Effector CD4-positive, alpha-beta T cell (primary cell): ENCODE measurements at places on chromosomes 12 and 14.

DNA sequence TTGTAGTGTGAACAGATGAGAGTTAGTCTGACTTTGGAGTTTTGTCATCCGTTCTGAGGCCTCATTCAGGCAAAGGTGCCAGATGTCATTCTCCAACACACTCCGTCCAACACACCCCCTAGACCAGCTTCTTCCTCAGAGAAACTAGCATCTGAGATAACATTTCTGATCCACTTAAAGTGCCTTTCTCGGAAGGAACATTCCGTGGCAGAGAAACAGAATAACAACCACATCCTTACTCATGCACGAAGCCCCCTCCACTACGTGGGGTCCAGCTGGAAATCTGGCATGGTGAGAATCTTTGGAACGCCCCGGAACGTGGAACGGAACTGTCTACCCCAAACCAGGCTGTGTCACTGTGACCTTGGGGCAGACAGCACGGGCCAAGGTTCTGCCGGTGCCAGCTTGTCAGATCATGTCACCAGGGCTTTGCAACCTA, 17.0 kb upstream of the BCL7A start:
- DNase-seq: no peak

GRCh38 chr12:53232646-53233461, 845 bp upstream of the RARG start:
- peak; percentile 30 for DNase-seq

GRCh38 chr12:9895215-9895971, 14.1 kb downstream of the KLRF2 start:
- DNase-seq: no peak

GRCh38 chr12:42180990-42181596, 36.4 kb upstream of the GXYLT1 start:
- DNase-seq: no peak

DNA sequence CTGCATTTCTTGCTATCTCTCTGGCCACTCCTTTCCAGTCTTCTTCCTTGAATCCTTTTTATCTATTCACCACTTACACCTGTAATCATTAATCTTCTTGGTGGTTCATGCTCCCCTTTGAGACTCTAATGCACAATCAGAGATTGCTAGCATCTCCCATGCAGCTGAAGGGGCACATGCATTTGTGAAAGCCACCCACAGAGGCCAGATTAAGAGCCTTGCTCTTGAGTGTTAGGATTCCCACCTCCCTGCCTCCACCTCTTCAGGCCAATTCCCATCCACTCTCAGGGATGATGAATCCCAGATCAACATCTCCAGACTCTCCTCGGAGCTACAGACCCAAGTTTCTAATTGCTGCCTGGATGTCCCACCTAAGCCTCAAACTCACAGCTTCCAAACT, 19.4 kb upstream of the KRT18 start:
- DNase-seq: no peak

DNA sequence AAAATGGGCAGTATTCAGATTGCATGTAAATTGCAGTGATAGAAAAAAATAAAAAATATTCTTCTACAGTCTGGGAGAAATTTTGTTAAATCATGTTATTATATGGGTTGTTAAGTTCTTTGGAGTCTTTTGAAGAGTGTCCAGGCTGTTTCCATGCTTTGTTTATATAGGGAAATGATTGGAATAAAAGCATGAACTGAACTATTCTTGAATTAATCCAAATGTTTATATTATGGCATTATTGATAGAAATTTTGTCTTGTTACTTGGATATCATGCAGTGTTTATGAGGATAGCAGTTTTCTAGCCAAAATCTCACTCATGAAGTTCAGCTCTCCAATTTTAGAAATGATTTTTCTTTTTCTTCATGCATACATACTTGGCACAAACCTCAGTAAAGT, 108.2 kb upstream of the NAV3 start:
- DNase-seq: no peak

DNA sequence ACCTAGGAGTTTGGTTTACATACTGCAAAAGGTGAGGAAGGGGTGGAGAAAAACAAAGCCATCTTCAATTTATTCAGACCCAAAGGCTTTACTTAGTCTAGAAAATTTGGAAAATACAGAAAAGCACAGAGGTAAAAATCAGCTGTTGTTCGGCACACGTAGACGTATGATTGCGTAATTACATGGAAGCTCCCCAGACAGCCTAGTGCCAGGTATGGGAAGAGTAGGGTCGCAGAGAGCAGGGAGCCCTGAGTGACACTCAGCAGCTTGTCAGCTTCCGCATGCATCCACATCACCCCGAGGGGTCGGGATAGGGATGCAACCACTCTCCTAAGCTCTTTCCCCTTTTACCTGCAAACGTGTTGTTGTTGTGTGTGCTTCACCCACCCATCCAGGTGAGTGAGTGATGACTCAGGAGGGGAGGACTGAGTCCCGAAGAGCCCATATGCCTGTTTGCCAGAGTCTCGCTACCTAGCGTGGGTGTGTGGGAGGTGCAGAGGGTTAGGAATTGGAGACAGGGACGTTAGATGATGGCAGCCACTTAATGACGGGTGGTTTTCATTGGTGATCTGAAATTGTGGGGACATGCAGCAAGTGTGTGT, 20.1 kb downstream of the PIWIL1 start:
- no peak for DNase-seq

DNA sequence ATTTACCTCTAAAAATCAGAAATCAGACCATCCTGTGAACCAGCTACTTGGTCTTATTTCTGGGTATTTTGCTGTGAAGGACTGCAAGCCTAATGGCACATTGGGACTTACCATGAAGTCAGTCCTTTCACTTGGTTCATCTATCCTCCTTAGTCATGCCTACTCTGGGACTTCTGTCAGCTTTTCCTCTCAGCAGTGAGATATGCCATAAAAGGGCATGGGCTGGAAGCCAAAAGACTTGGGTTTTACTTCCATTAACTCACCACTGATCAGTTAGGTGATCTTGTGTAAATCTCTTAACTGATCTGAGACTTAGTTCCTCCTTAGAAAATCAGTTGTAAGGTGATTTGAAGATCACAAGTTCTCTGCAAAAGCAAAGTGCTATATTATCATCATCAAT, 116.5 kb downstream of the PAH start:
- no peak for DNase-seq

GRCh38 chr12:107610021-107610859, 75.4 kb upstream of the PWP1 start:
- DNase-seq: no peak

GRCh38 chr12:16581416-16581815, 24.5 kb downstream of the LMO3 start:
- no peak for DNase-seq

DNA sequence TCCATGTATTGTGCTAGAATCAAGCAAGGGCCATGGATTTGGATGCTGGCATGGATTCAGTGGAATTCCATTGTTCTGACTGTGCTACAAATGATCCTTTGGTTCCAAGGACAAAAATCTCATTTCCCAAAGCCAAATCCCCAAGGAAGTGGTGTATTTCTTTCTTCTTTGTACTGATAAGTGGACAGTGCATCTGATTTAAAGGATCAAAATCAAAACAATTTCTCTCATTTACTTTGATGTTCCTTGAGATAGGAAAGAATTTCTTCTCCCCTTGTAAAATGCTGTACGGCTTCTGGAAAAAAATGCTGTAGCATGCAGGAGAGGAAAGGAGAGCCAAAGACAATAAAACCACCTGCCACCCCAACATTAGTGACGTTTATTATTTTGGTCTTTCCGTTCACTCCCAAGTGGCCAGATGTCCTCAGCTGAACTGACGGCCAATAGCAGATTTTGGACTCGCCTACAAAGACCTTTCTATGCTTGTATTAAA, 185.7 kb downstream of the PRKD1 start:
- DNase-seq: no peak
